ENCODE measurements at places on chromosomes 13 and 19.

- no peak for DNase-seq
Observed at GRCh38 chr13:40024967-40025714, 369.7 kb downstream of the COG6 start.

DNA sequence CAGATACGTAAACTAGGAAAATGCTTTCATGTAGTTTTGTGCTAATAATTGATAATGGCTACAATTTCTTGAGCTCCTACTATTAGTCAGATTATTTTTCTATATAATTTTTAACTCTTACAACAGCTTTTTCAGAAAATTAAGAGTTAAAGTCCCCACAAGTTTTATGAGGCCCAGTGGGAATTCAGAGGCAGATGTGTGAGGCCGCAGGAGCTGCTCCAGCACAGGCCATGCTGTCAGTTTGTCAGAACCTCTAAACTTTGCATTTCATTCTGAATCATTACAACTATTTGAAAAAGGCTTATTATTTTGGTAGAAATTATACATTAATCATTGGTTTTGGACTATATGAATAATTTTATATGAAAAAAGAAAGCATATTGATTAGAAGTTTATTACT lies 370.8 kb downstream of the MYO16 start:
- no peak for DNase-seq

DNA sequence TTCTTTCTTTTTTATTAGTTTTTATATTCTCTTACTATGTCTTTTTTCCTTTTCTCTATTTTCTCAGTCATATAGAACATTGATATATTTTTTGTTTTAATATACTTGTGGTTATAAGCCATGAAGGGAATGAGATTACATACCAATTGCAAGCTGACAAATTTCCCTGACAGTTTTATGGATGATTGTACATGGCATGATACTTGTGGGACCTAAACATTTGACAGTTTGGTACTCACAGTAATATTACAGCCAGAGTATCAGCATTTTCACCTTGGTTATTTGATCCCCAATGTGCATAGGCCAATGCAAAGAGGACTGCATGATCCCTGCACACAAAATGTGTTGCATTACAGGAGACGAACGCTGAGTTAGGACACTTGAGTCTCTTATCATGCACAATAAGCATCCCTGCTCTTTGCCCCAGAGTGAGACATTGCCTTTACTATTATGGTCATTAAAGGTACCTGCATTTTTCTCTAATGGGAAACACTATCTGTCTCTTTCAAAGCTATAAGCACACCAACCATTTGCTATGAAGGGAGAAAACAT lies 713.4 kb upstream of the PCDH20 start:
- DNase-seq: no peak

- DNase-seq: peak; percentile 82
Observed at GRCh38 chr19:36837906-36838783, at the start of gene ZNF790. Gene ZNF790, minus strand, starts transcription at chr19:36838387. Its CDS starts 12,768 bp downstream, at chr19:36825619.

GRCh38 chr13:110485604-110486003 lies 75.9 kb downstream of the RAB20 start:
- DNase-seq: no peak

- DNase-seq: no peak
Observed at GRCh38 chr19:19160461-19161035, 9.5 kb downstream of the MEF2B start.

DNA sequence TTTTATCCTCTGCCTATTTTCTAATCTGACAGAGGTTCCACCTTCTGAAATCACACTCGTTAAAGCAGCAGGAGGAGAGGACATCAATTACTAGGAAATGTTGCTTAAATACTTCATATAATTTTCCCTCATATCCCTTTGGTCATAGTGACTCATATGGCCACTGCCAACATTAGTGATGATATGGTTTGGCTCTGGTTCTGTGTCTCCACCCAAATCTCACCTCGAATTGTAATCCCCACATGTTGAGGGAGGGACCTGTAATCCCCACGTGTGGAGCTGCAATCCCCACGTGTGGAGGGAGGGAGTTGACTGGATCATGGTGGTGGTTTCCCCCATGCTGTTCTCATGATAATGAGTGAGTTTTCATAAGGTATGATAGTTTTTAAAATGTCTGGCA lies 618.4 kb upstream of the SLITRK5 start:
- no peak for DNase-seq

- DNase-seq: no peak
Observed at GRCh38 chr13:61415058-61415721, 459 bp downstream of the PCDH20 start.

DNA sequence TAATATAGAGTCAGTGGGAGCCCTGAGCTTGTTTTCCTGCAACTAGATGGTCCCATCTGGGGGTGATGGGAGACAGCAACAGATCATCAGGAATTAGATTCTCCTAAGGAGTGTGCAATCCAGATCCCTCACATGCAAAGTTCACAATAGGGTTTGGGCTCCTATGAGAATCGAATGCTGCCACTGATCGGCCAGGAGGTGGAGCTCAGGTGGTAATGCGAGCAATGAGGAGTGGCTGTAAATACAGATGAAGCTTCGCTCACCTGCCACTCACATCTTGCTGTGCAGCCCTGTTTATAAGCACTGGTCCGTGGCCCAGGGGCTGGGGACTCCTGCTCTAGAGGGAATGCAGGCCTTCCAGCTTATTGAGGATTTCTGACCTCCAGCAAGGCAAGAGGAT lies 5.7 kb downstream of the ZNF558 start:
- DNase-seq: no peak

GRCh38 chr19:2062389-2062729 lies 11.3 kb upstream of the MKNK2 start:
- no peak for DNase-seq

Measured in GF-D8 (cell line).